ENCODE measurements at places on chromosomes 3 and 15.

DNA sequence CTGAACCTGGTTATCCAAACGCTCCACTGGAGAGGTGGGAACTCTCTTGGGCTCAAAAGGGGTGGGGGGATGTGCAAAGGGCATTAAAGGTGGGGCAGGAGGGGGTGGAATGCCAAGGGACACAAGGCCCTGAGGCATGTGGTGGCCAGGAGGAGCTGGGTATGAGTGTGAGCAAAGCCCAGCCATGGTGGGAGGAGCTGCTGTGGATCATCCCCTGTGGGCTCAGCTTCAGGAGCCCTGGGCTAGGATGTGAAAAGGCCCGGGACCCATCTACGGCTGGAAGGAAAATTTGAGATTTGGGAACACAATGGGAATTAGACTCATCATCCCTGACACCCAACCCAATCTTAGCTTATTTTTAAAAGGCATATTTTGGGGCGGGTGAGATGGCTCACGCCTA lies 33.3 kb downstream of the MGLL start:
- no peak for DNase-seq

DNA sequence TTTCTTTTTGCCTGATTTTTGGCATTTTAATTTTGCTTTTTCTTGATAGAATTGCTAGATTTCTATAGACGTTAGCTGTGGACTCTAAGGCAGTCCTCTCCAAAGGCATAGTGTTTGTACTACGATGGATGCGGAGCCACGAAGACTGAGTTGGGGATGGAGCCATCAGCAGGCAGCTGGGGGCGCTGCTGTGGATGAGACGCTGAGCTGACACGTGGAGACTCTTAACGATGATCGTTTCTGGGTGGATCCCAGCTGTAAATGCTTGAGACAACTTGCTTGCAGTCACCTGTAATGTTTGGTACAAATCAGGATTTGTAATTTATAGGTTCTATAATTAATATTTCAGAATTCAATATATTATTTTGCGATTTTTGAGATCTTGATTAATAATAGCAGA lies 13.3 kb upstream of the PPP1R2 start:
- no peak for DNase-seq

DNA sequence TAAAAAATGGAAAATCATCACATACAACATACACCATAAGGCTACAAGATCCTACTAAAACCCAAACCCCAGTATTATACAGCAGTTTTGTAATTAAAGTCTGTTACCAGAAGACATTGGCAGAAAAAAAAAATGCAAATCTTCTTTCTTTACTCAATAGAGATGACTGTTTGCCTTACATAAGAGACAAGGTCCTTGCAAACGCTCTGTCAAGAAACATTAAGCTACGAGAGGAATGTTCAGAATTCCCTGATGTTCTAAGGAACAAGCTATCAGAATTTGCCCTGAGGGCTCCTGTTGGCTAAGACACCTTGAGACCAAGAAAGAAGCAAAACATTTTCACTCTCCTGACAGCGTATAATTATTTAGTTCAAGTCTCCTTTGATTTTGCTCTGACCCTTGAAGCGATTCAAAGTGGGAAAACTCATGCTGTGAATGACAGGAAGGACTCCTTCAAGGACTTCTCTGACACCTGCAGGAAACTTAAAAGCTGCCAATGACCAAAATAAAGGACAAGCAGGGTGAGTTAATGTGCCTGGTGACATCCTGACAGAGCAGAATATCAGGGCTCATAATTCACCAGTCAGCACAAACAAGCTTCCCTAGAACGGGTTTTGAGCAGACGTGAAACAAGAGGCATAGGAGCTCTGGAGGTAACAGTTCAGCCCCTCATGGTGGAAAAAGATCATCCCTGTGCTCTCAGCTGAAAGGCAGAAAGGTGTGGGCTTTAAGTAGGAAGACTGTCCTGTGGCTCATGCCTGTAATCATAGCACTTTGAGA lies 2.5 kb downstream of the SCAMP2 start:
- no peak for DNase-seq

DNA sequence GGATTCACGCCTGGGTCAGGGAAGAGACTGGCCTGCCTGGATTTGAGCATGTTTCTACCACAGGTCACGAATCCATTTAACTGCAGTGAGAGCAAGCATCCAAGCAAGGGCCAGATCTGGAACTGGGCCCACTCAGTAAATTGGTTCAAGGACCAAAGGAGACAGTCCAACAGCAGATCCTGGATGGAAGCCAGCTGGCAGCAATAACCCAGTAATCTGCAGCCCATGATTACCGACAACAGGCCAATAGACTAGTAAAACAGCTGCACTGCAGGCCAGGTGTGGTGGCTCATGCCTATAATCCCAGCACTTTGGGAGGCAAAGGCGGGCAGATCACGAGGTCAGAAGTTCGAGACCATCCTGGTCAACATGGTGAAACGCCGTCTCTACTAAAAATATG lies 11.8 kb downstream of the SAMD7 start:
- no peak for DNase-seq

DNA sequence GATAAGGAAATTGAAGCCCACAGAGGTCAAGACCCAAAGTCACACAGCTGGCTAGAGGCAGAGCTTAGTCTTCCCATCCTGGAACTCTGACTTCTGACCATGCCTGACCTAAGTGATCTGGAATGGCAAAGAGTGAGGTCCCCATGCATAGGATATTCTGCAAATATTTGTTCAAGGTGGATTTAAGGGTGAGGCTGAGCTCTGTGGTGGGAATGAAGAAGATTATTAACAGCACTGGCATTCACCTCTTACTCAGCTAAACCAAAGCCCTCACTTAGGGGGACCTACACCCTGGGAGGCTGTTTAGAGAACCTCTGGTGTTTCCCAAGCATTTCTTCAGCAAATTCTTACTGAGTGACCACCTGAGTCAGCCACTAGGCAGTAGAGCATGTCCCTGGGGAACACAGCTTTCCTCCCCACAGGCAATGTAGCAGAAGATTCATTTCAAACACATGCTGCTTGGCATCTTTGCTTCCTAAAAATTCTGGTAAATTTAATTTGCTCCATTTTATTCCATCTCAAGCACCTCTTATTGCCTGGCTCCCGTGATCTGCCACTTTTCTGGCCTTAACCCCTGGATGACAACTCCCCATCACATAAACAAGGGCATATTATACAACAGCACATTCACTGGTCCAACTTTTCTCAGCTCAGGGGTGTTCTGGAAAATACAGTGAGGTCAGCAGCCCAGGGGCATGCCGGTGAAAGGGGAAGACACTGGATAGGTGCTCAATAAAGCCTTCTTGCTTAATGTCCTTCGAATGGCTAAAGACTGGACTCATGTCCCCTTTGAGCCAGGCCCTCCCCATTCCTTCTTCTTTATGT lies 176.0 kb downstream of the ABHD5 start:
- DNase-seq, result no peak

GRCh38 chr3:176927280-176927679 lies 270.0 kb downstream of the TBL1XR1 start:
- no peak for DNase-seq

GRCh38 chr3:63588895-63589294 lies 63.6 kb upstream of the SNTN start:
- no peak for DNase-seq

GRCh38 chr15:40906991-40907802 lies 12.9 kb downstream of the VPS18 start:
- no peak for DNase-seq

DNA sequence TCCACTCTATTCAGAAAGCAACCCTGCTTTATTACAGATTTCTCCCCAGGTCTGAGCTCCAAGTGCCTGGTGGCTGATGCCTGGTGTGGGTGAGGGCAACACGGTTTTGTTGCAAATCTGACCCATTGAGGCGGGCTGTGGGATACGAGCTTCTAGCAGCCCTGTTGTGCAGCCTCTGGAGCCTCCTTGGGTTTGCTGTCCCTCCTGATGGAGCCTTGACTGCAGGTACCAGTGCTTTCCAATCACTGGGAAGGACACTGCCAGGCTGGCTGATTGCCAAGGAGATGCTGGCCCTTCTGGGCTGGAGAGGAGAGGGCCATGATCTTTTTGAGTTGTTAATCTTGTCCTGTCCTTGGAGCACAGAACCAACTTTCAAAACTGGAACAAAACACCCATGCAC lies 151.0 kb upstream of the RGMA start:
- no peak for DNase-seq

DNA sequence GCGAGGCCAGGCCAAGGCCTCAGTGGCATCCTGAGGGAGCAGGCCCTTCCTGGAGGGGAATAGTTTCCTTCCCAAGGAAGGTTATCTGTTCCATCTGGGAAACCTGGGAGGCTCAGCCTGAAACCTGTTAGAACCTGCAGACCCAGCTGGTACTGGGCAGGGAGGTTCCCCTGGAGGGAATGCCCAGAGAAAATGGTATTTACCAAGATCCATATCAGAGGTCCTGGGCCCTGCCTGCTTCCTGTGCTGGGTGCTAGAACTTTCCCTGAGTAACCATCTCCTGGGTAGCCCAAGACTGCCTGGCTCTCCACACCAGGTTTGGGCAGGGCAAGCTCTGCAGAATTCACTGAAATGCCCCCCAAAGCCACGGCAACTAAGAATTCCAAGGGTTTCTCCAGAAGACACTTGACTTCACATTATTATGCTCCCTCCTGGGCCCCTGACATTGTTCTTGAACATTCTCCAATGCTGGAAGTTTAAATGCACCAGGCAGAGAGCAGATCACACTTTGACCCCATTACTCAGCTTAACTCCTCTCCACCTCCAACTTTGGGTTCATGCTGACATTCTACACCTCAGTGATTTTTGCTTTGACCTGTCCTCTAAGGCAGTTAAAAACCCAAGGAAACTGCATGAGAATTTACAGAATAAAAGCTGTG lies 2.0 kb downstream of the CA12 start:
- DNase-seq, result no peak

DNA sequence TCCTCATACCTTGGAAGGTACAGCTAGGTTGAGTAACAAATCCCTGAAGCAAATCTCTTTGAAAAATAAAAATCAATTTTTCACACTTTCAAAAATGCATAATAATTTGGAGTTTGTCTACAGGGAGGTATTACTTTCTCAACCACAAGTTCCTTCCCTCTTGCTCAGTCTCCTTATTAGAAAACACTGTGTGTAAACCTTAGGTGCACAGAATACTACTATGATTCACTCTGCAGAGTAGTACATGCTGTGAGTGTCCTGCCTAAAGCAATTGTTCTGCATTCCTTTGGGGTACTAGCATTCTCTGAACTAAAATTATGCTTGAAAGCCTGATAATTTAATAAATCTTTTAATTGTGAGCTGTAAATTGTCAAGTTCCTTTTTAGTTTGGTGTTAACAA lies 115.9 kb upstream of the EPHA3 start:
- no peak for DNase-seq

GRCh38 chr3:29440413-29441305 lies 159.8 kb downstream of the RBMS3 start:
- no peak for DNase-seq

GRCh38 chr3:125033135-125033534 lies 22.7 kb downstream of the HEG1 start:
- DNase-seq, result no peak

DNA sequence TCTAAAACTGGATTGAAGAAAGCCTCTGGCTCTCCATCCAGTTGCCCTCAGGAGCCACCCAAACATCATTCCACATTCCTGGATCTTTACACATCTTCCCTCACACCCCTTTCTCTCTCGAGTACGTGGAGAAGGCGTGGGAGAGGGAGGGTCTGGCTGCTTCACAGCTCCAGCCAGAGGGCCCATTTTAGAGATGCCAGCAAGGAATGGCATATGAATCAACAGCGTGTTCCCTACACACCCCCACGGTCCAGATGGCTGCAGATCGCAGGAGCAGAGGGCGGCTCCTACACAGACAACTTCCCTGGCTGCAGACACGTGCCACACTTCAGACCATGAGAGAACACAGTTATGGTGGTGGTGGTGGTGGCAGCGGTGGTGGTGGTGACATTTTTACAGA lies 280.1 kb downstream of the ERC2 start:
- no peak for DNase-seq

DNA sequence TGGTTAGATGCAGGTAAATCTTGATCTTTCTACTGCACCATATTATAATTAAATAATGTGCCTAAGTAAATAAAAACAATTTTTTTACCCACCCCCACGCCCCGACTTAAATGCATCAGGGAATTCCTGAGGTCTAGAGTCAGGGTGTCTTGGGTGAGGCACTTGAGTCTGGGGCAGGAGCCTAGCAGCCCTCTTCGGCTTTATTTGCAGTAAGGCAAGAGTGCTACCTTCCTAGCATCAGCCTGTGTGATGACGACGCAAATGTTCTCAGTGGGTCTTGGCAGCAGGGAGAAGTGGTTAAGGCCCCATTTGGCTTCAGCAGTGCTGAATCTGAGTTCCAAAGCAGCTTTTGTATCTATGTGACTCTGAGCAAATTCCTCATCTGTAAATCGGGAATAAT lies 88.7 kb downstream of the POLR2M start:
- DNase-seq, result no peak

DNA sequence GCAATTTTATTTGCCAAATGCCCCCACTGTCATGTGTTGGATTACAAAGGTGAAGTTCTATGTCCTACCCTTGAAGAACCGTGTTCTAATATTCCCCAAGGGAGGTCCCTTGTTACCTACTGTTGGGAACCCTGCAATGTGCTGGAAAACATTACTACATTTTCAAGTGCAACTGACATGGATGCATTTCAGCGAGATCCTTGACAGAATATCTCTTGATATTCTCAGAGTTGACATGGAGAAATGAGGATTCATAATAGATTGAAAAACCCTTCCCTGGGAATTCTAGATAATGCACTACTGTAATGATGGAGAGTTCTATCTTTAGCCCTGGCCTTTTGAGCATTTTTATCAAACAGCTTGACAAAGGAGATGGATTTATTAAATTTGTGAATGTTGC lies 397.4 kb downstream of the FEZF2 start:
- no peak for DNase-seq

- DNase-seq, result no peak
Measured at GRCh38 chr3:115688418-115688817, 65.1 kb downstream of the GAP43 start.

GRCh38 chr3:196096382-196096953 lies 14.6 kb upstream of the TFRC start:
- DNase-seq, result no peak

GRCh38 chr3:152519376-152519775 lies 250.6 kb downstream of the MBNL1 start:
- no peak for DNase-seq

Measured in activated CD4-positive, CD25-positive, alpha-beta regulatory T cell (primary cell).